ENCODE measurements at places on chromosomes 1 and 21.

GRCh38 chr1:159005676-159006075, 4.0 kb upstream of the IFI16 start:
- DNase-seq = no peak

- peak; percentile 82 for DNase-seq
Measured at GRCh38 chr1:25695090-25695770, 78.6 kb downstream of the MAN1C1 start.

- no peak for DNase-seq
Measured at GRCh38 chr1:154087574-154087973, 67.3 kb downstream of the NUP210L start.

GRCh38 chr1:111141245-111142220, 1.5 kb downstream of the CEPT1 start:
- DNase-seq = no peak

DNA sequence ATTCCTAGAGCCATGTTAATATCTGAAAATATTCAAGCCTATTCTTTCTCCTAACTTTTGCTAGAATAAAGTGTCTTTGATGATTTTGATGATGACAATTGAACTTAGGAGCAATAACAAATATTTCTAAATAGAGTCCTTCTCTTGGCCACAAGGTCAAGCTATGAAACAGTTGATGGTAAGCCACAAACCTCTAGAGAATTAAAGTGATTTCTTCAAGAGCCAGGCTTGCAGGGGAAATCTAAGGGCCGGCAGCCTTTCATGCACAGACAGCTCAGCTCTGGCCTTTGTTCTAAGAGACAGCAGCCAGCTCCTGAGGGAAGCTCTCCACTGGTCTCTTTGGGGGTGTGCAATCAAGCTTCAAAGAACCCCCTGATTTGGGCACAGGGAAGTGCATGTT, 59.0 kb downstream of the SUSD4 start:
- no peak for DNase-seq

GRCh38 chr21:28357743-28358142, 634.9 kb downstream of the LTN1 start:
- DNase-seq = no peak

DNA sequence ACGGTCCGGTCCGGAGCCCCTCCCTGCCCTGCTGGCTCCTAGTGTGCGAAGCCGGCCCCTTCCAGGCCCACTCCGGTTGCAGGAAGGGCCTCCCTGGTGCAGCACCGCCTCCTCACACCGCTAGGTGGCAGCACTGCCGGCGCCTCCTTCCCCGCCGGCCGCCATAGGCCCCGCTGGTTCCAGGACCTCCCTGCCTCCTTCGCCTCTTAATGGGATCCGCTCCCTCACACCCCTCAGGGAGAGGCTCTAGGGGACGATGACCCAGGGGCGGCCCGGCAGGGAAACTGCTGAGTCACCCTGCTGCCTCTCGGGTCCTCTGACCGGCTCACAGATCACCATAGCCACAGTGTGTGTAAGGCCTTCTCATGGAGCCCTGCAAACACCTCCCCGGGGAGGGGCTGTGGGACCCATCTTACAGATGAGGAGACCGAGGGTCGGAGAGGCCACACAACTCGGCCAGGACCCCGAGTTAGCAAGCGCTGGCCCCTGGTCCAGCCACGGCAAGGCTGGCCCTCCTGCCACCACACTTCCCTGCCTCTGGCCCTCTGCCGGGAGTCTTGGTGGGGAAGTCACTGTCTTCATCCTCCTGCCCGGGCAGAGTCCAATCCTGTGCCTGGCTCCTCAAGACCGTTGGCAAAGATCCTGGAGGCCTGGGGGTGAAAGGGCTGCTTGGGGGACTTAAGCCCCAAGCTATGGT, 1.6 kb upstream of the AJAP1 start:
- DNase-seq = no peak

DNA sequence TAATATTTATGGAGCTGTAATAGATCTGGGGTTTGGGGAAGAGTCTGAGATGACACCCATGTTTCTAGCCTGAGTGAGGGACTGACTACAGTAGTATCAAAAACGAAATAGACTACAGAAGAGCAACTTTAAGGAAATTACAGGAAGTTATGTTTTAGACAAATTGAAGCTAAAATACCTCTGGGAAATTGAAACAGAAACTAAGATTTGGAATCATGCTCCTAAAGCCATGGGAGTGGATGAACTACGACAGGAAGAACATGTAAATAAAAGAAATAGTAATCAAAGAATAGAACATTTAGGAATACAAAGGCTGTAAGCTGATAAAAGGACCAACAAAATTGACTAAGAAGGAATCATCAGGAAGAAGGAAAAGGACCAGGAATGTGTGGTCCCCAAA, 68.9 kb downstream of the KIAA0319L start:
- no peak for DNase-seq

GRCh38 chr1:169894424-169895145, 889 bp upstream of the SCYL3 start:
- no peak for DNase-seq

Measured in pulmonary artery endothelial cell (primary cell).